Fibroblast of skin of left biceps (primary cell): ENCODE measurements at places on chromosomes 6 and 20.

- DNase-seq = no peak
Observed at GRCh38 chr6:37369321-37370201, 15.8 kb downstream of the RNF8 start.

DNA sequence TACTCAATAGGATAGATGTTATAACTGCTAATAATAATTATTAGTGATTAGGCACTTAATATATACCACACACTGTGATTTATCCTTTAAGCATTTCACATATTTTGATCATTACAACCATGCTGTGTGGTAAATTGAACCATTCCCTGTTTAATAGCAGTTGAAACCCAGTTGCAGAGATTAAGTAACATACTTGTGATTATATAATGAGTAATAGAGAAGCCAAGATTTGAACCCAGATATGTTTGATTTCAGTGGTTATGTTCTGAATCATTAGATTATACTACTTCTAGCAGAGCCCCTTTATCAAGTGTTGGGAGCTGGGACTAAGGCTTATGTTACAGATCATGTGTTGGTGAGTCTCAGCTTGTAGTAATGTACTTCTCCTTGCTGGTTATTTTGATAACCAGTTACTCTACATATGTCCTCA, 44.1 kb downstream of the STK4 start:
- DNase-seq = no peak

- DNase-seq = no peak
Observed at GRCh38 chr6:118260833-118261232, 287.3 kb upstream of the PLN start.

DNA sequence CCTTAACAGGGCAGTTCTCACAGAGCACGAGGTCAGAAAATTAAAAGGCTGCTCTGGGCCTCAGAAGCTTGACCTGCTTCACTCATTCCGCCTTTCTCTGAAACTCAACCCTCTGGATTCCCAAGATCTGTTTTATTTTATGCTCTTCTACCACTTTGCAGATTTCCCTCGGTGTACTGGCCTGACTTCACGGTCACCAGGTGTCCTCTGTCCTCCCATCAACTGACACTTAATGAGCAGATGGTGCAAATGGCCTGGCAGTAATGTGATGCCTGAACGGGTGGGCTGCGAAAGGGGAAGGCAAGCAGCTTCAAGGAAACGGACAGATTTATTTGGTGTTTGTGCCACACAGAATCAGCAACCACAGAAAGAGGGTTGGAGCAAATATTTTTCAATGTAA, 169.7 kb upstream of the TFAP2D start:
- DNase-seq = no peak

DNA sequence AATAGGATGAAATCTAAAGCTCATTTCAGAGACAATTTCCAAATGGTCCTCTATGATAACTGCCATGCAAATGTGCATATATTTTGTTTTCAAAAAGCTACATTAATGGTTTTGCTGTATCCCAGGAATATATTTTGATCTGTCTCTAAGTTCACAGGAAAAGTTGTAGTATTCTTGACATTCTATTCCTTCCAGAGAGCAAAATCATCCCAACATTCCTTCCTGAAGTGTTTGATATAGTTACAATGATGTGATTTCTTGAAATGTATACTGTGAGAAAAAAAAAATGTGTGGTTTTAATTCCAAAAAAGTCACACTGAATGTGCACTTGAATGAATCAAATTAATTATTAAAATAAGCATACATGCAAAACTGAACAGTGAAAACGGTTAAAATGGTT, 996.0 kb upstream of the CITED2 start:
- DNase-seq = no peak

DNA sequence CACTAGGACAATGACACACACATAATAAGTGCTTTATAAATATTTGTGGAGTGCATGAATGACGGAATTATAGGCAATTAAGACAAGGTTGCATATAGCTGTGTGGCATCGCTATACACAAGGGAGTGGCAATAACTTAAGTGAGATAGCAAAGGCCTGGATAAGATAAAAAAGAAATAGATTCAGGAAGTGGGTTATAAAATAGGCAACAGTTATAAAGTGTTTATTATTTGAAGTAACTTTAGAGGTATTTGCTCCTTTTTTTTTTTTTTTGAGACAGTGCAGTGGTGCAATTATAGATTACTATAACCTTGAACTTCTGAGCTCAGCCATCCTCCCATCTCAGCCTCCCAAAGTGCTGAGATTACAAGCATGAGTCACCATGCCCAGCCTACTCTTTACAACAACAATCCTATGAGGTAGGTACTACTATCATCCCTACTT, 75.9 kb upstream of the LOC128125822 start:
- DNase-seq = no peak

DNA sequence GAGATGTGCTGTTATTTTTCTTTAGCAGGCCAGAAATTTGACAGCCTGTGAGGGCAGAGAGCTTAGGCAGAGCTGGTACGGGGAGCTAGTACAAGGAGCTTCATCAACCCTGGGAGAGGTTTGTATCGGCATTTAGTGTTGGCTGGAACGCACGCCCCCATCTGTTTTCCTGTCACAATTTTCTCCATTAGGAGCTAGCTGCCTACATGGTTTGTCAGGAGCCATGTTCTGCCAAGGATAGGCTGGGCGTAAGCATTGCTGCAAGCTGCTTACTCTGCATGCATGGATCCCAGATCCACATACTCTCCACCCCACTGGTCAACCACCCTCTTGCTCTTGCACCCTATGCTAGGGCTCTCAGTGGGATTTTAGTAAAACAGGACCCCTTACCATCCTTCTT, 449.0 kb upstream of the CHD6 start:
- no peak for DNase-seq

DNA sequence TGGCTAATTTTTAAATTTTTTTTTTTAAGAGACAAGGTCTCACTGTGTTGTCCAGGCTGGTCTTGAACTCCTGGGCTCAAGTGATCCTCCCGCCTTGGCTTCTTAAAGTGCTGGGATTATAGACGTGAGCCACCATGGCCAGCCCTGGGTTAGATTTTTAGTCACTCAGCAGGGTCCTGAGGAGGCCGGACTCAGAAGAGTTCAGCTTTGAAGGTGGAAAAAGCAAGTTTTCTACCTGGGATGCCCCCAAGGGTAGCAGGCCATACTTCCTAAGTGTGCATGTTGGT, 44.2 kb downstream of the FGD2 start:
- no peak for DNase-seq
